SW480 (cell line): ENCODE measurements at places on chromosomes 16 and 17.
A peak's percentile ranks its signal among the peaks of the same experiment; 100 is the strongest.

DNA sequence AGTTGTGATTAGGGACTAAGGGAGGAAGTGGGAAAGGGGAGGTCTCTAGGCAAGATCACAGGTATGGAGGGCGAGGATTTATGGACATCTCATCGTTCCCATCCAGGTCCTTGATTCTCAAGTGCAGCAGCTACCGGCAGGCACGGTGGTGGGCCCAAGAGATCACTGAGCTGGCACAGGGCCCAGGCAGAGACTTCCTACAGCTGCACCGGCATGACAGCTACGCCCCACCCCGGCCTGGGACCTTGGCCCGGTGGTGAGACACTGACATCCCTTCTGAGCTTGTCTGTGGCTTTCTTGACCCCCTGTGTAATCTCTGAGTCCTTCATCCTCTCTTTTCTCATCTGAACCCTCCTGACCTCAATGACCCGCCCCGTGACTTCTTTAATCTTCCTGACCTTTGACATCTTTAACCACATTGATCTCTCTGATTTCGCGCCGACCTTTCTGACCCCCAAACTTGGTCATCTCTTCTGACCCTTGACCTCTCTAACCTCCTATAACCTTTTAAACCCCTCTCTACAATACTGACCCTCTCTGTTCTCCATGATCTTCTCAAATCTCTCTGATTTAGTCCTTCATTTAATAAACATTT lies 3.8 kb downstream of the PLD2 start:
- DNase-seq = no peak

GRCh38 chr17:35082073-35082657 lies 18.7 kb upstream of the RFFL start:
- no peak for DNase-seq

DNA sequence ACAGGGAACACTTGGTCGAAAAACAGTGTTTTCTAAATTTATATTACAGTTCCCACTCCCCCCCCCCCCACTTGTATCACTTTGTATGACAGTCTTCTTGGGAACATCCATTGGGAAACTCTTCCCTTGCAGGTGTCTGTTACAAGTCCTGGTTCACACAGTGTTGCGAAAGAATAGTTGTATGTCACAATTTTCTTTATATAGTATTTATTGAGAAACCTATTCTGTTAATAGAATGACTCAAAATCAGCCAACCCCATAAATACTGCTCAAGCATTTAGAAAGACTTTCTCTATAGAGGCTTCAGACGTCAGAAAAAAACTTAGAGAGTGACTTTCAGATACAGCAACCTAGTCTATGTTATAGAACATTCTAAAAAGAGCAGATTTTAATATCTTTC lies 414.4 kb downstream of the WWOX start:
- DNase-seq = no peak

DNA sequence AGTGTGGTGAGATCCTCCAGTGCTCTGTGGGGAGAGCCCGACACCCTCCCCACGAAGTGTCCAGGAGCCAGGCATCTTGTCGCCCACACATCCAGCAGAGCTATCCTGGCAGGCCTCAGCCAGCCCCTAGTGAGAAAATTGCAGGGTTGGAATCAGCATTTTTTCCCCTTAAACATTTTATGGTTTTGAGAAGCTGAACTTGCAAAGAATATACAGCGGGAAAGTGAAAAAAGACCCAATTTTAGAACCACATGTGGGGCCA lies 84.6 kb downstream of the SOCS1 start:
- DNase-seq = no peak

DNA sequence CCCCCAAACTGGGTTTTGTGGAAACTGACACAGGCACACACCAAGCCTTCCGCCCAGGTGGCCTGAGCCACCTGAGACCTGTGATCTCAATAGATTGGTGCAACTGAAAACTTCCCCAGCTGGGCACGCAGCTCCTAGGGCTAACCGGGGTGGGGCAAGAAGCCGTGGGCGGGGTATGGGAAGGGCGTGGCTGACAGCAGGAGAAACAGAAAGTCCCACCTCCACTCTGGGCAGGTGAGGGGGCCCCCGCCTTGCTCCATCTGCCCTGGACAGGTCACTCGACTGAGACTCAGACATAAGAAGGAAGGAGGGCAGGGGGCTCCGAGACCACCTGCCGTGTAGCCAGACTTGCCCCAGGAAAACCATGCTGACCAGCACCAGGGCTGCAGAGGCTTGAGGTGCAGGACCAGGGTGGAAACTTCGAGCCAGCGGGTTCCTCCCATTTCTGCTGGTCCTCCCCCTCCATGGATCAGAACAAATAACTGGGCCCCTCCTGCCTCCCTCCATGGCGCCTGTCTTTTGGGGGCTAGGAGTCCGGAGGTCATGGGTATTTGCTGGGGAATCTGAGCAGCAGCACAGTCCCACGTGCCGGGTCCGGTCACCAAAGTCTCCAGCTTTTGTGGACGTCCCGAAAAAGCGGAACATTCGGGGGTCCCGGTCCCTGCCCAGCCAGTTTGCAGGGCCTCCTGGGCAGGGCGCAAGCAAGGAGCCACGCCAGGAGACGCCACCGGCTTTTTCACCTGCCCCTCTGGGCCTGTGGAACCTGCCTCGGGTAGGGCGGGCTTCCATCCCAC lies 1.3 kb downstream of the TIMP2 start:
- peak; percentile 78 for DNase-seq

DNA sequence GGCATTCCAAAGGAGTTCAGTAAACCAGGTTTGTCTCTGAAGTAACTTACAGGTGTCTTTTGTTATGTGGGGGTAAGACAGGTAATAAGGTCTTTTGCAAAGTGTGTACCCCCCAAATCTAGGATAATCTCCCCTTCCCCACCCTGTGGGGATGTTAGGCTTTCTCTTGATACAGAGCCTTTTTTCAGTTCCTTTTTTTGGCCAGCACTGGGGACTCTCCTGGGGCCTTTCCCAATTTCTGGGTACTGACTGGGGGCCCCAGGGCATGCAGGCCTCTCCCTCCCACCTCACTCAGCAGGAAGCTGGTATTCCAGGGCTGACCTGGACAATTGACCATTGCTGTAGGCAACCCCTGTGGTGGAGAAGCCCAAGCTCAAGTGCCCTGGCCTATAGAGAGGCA lies 84.3 kb upstream of the IRX6 start:
- no peak for DNase-seq

GRCh38 chr16:24044467-24044866 lies 208.7 kb downstream of the PRKCB start:
- no peak for DNase-seq

- DNase-seq = no peak
These were observed 28.1 kb downstream of the KIAA0513 start for GRCh38 chr16:85055493-85056210.

GRCh38 chr17:57556977-57557376 lies 188.1 kb downstream of the CCDC182 start:
- DNase-seq = no peak

DNA sequence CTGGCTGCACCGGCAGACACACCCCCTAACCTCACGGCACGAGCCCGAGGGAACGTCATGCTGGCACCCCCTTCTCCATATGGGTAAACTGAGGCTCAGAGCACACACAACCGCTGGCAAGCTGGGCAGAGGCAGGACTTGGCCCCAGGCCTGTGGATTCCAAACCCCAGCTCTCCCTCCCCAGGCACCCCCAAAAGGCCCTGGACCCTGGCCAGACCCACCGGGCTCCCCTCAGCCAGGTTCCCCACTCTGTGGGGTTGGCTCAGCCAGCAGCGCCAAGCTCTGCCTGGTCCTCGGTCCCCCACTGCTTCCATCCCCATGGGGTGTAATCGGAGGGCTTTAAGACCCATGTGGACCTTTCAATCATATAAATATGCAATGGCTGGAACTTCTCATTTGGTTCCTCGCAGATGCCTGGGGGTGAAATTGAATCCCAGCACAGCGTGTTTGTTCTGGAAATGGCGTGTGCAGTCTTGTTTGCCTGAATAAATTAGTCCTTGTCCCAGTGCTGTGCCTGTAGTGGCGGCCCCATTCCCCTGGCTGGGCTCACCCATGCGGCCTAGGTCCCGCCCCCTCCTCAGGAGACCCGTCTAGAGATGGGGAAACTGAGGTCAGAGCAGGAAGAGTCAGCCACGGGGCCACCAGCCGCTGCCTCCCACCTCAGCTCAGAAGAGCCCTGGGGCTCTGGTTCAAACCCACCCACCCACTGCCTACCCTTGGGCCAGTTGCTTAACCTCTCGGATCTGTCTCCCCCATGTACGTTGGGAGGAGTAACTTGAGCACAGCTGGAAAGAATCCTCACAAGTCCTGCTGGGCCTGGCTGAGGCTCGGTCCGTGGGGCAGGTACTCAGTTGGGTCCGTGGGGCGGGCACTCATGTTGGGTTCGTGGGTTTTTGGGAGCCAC lies 57.3 kb downstream of the ZFPM1 start:
- DNase-seq = no peak

- DNase-seq = no peak
These were observed 13.1 kb downstream of the BCAR1 start for GRCh38 chr16:75238132-75238852.

- DNase-seq = no peak
These were observed 41.1 kb upstream of the CACNG3 start for GRCh38 chr16:24214992-24215391.

DNA sequence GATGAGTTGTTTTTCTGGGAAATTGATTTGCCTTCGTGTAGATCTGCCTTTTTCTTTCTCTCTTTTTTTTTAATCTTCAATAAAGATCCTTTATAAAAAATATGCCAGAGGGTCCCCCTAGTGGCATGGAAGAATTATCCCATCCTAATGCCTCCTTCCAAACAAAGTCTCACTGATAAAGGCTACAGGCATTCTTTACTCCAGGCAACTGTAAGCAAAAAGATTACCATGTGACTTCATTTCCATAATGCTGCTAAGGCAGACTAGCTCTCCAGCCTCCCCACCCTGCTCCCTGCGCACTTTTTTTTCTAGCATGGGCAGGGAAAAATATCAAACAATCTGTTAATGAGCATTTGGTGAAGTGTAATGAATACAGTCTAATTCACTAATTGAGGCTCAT lies 220.2 kb upstream of the CDH8 start:
- peak; percentile 9 for DNase-seq

GRCh38 chr16:47069841-47070584 lies 73.7 kb downstream of the NETO2 start:
- DNase-seq = no peak

DNA sequence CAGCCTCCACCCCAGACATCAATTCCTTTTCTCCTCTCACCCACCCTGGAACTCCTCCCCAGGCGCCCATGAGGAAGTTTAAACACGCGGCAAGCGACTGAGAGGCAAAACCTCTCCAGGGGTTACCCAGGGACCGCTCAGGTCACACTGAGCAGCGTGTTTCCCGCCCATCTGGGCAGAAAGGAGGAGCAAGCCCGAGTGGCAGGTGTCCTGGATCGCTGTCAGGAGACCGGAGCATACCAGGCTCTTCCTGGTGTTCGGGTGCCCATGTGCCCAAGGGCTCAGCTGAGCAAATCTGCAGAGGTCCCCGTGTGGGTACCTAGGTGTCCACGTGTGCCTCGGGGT lies 491 bp downstream of the SLC25A19 start:
- peak; percentile 77 for DNase-seq

- DNase-seq = no peak
These were observed 47.3 kb downstream of the PRKCA start for GRCh38 chr17:66349521-66350254.

GRCh38 chr17:63838631-63839171 lies 3.8 kb downstream of the SMARCD2 start:
- no peak for DNase-seq

DNA sequence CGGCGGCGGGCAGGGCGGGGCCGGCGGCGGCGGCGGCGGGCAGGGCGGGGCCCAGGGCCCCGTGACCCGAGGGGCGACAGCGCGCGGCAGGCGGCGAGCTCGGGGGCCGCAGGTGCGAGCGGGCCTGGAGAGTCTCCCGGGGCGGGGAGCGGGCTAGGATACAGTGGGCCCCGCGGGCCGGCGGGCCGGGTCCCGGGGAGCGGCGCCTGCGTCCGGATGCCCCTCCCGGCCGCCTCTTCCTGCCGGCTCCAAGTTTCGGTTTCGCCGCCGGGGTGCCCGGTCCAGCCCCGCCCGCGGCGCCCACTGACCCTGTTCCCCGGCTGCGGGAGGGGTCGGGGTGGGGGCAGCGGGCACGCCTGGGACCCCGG lies at the start of gene RNF213:
RNF213 (plus strand) TSS at position 62 of the 368 bp plus-strand sequence. CDS start 2,830 bp downstream, outside the sequence.
- DNase-seq = peak; percentile 42

GRCh38 chr16:87107201-87107600 lies 210.0 kb downstream of the C16orf95 start:
- DNase-seq = no peak

DNA sequence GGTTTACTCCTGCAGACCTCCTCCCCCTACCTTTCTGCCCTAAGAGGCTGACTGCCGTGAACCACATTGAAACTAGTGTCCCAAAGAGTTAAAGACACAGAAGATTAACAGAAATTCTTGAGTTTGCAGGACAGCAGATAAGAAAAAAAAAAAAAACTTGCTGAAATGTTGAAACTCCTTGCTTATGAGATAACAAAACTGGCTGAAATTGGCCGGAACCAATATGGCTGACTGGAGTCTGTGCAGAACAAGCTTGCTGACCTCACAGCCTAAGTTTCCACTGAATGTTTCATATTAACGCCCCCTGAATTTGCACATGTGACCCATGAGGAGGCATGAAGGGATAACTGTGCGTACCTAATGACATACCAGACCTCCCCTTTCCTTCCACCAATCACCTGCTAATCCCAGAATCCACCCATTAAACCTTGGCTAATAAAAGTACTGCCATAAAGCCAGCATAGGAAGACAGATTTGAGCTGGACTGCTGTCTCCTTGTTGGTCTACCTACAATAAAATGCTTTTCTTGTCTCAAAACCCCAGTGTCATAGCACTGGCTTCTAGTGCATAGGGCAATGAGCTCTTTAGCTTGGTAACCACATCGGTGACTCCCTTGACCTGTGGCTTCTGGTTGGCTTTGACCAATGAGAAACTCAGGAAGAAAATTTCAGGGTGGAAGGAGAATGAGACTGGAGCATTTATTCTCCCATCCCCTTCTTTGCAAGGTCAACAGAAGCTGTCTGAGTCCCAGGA lies 80.1 kb downstream of the PMP22 start:
- no peak for DNase-seq

GRCh38 chr17:55487695-55488432 lies 23.4 kb downstream of the SMIM36 start:
- no peak for DNase-seq

DNA sequence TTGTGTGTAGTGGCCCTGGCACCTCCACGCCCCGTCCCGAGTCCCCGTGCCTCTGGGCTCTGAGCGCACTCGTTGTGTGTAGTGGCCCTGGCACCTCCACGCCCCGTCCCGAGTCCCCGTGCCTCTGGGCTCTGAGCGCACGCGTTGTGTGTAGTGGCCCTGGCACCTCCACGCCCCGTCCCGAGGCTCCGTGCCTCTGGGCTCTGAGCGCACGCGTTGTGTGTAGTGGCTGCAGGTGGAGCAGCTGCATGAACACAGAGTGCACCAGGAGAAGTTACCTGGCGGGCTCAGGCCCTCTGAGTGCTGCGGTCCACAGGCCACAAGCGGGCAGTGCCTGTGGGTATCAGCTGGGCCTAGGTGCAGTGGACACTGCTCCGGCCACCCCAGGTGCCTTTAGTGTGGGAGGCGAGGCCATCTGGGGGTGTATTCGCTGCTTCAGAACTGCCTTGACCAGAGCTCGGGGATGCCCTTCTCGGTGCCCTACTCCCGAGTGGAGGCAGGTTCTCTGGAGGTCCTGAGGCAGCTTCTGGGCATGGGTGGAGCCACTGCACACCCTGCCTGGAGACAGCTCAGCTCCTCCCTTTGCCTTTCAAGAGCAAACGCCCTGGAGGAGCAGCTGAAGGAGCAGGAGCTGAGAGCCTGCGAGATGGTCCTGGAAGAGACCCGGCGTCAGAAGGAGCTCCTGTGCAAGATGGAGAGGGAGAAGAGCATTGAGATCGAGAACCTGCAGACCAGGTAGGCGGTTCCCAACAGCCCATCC lies 17.3 kb upstream of the CAPN15 start:
- no peak for DNase-seq
